ENCODE measurements at places on chromosomes 1 and 21.
A peak's percentile ranks its signal among the peaks of the same experiment; 100 is the strongest.

GRCh38 chr1:91637539-91637994 is 136.9 kb downstream of the CDC7 start:
- DNase-seq, result no peak

- no peak for DNase-seq
Measured at GRCh38 chr1:3721955-3722465, 30.2 kb upstream of the CCDC27 start.

GRCh38 chr1:36342426-36343185 is 19.2 kb upstream of the EVA1B start:
- DNase-seq, result peak; percentile 68

- no peak for DNase-seq
Measured at GRCh38 chr1:15330028-15330427, 79.7 kb upstream of the EFHD2 start.

DNA sequence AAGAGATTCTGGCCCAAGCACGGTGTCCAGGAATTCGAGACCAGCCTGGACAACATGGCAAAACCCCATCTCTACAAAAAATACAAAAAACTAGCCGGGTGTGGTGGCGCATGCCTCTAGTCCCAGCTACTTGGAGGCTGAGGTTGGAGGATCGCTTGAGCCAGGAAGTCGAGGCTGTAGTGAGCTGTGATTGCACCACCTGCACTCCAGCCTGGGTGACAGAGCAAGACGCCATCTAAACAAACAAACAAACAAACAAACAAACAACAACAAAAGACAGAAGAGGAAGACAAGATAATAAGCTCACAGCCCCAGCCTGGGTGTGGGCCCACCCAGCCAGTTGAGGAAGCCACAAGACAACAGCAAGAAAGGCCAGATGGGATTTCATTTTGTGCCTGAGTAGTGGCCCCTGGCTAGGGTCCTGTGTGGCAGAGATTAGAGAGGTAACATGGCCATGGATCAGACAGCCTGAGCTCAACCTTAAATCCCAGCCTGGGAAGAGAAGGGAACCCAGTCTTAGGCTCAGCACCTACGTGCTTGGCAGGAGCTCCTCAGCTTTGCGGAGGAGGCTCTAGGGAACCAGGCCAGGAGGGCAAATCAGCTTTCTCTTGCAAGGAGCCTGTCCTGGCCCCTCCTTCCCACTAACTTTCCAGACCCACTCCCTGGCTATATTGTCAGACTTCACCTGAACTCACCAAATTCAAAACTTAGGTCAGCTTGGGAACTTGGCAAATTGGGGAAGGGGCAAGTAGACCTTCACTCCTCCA is 4.9 kb upstream of the BEST4 start:
- no peak for DNase-seq

Measured in CD4-positive, alpha-beta T cell treated with Interleukin-12 subunit alpha and Interleukin-12 subunit beta, for 1 hour (primary cell).